ENCODE measurements at places on chromosomes 1 and 21. TPM values are rescaled to one million over a fixed set of nuclear protein-coding genes. Genes with fewer than 3 reads are reported as not detected.
A peak's percentile ranks its signal among the peaks of the same experiment; 100 is the strongest.

The MIXL1 gene
- not detected for total RNA-seq

The RAB42 gene
- 5.6 TPM for total RNA-seq

The CACHD1 gene
- total RNA-seq, result 2.2 TPM

The MAP3K7CL gene
- 9.3 TPM for total RNA-seq

DNA sequence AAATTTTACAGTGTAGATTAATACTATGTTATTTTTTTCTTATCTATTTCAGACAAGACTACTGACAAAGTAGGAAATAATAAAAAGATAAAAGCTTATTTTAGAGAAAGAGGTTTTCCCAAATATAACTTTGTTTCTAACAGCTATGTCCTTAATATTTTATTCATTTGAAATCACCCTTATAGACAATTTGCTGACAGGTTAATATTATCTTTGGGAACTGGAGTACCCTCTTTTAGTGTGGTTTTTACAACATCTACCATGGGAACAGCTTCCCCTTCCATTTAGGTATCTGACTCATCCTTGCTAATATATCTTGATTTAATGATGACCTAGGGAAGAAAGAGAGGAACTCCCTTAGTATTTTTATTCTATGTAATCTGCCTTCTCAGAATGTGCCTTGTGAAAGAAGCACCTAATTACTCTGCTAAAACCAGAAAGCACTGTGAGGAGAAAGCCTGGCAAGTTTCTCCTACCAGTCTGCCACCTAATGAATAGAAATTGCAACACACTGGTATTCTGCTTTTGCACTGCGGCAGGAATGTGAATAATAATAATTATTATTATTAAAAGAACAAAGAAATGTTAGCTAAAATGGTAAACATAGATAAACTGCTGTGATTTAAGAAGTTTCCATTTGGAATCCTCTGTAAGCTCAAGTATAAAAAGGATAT, 192.8 kb downstream of the PDE4B start:
- no peaks in the 10 kb centered on the region for H3K4me1 ChIP-seq
- no peak overlapping the region for H3K27ac ChIP-seq
- no peak for DNase-seq
- no peak overlapping the region for H3K4me3 ChIP-seq
- no peaks in the 10 kb centered on the region for H3K27me3 ChIP-seq

GRCh38 chr1:30934613-30935012, 26.1 kb upstream of the SDC3 start:
- no peak overlapping the region for H3K27ac ChIP-seq
- H3K4me3 ChIP-seq, result no peak overlapping the region
- DNase-seq, result no peak
- no peaks in the 10 kb centered on the region for H3K27me3 ChIP-seq
- H3K4me1 ChIP-seq, result peaks cover 2% of the 10 kb centered on the region

DNA sequence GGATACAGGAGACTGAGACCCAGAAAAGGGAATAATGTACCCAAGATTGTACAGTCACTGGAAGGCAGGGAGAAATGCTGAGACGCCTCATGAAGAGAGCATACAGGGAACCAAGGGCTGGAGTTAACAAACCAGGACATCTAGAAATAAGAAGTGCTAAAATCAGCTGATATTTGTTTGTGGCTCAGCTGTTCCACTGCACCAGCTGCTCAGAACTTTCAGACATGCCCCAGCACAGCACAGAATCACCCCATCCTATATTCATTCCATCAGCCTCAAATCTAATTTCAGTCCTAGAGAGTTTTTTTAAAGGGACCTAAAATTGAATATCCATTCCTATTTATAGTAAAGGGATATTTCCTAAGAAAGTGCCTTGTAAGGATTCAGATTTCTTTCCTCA, 60.2 kb downstream of the DAB1 start:
- H3K4me1 ChIP-seq, result no peaks in the 10 kb centered on the region
- DNase-seq, result no peak
- H3K36me3 ChIP-seq, result no peaks in the 10 kb centered on the region
- H3K27ac ChIP-seq, result no peak overlapping the region
- no peak overlapping the region for H3K4me3 ChIP-seq

DNA sequence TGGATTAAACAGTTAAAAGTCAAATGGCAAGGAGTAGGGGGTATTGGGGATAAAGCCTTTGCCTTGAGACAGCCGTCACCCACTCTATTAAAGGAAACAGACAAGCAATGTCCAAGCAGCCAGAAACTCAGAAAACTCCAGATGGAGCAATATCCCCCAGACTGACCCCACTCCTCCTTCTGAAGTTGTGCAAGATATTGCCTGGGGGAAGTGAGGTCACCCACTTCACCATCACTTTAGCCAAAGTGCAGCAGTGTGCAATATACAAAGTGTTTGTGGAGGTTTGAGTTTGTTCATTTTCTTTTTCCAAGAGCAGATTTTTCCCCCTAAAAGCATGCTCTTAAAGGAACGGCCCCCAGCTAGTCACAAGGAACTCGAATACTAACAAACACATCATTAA, 125.1 kb downstream of the ETS2 start:
- H3K36me3 ChIP-seq, result no peaks in the 10 kb centered on the region
- no peak for DNase-seq
- peak overlapping the region; percentile 50 for H3K27ac ChIP-seq
- H3K4me1 ChIP-seq, result peaks cover 11% of the 10 kb centered on the region
- no peak overlapping the region for H3K4me3 ChIP-seq

DNA sequence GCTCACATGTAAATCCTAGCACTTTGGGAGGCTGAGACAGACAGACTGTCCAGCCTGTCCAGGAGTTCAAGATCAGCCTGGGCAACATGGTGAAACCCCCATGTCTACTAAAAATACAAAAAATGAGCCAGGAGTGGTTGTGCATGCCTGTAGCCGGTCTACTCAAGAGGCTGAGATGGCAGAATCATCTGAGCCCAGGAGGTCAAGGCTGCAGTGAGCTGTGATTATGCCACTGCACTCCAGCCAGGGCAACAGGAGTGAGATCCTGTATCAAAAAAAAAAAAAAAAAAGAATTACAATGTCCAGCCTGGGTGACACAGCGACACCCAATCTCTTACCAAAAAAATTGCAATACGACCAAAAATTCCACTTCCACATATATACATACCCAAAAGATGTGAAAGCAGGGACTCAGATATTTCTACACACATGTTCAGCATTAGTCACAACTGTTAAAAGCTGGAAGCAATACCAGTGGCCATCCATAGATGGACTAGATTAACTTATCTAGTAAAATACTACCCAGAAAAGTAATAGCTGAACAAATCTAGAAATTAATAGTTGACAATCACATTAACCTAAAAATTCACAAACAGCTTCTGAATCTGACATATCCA, 49.2 kb downstream of the ASH1L start:
- no peak overlapping the region for H3K27ac ChIP-seq
- H3K27me3 ChIP-seq, result no peaks in the 10 kb centered on the region
- peaks cover 18% of the 10 kb centered on the region for H3K4me1 ChIP-seq
- no peaks in the 10 kb centered on the region for H3K36me3 ChIP-seq
- no peak for DNase-seq

DNA sequence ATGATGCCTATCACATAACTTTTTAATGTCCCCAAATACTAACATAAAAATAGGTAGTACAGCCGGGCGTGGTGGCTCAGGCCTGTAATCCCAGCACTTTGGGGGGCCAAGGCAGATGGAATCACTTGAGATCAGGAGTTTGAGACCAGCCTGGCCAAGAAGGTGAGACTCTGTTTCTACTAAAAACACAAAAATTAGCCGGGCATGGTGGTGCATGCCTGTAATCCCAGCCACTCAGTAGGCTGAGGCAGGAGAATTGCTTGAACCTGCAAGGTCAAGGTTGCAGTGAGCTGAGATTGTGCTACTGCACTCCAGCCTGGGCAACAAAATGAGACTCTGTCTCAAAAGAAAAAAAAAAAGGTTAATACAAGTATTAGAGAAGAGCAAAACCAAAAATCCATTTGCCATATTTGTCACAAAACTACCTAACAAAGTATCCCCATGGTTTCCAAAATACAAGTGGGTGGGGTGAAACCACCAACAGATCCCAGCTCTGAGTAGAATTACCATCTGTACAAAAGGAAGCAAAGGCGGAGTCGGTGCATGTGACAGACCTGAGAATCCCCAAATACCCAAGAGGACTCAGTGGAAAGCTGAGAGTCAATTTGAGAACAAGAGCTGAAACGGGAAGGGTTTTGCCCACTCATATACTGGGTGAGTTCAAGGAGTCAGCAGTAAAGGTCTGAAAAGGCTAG, 113.2 kb downstream of the TOMM20 start:
- no peaks in the 10 kb centered on the region for H3K36me3 ChIP-seq
- peaks cover 5% of the 10 kb centered on the region for H3K4me1 ChIP-seq
- DNase-seq, result no peak
- no peaks in the 10 kb centered on the region for H3K27me3 ChIP-seq
- no peak overlapping the region for H3K4me3 ChIP-seq
- no peak overlapping the region for H3K27ac ChIP-seq

GRCh38 chr1:106717591-106717990, 338.9 kb upstream of the PRMT6 start:
- no peaks in the 10 kb centered on the region for H3K36me3 ChIP-seq
- no peaks in the 10 kb centered on the region for H3K4me1 ChIP-seq
- no peak for DNase-seq
- no peak overlapping the region for H3K27ac ChIP-seq
- H3K27me3 ChIP-seq, result no peaks in the 10 kb centered on the region

DNA sequence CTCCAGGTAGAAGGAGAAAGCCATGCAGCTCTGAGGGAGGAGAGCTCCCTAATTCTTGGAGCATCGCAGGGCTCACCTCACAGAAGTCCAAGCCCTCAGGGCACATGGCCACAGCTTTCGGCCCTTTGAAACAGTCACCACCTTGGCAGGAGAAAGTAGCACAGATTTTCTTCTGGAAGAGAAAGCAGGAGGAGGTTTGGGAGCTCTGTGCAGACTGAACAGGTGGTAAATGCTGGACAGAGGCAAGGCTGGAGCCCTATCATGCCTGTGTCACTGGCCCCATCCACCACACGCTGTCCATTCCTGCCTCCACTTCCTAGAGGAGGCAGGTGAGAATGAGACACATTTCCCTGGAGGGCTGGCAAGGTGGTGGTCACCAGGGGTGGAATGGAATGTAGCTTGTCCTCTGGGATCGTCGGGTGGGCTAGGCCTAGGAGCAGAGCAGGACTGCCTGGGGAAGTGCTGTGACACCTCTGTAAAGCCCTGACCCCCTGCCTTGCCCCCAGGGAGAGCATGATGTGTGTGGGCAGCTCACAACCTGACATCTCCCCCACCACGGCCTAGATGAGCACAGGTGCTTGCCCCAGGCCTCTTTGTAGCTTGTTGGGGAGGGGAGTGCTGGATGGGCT, 2.8 kb upstream of the INPP5B start:
- no peak overlapping the region for H3K4me3 ChIP-seq
- H3K27ac ChIP-seq, result no peak overlapping the region
- no peaks in the 10 kb centered on the region for H3K27me3 ChIP-seq
- DNase-seq, result no peak
- no peaks in the 10 kb centered on the region for H3K36me3 ChIP-seq
- H3K4me1 ChIP-seq, result peaks cover 27% of the 10 kb centered on the region

GRCh38 chr1:156664046-156664766, 13.0 kb downstream of the NES start:
- H3K27ac ChIP-seq, result peak overlapping the region; percentile 89
- no peak overlapping the region for H3K4me3 ChIP-seq
- H3K27me3 ChIP-seq, result no peaks in the 10 kb centered on the region
- H3K36me3 ChIP-seq, result no peaks in the 10 kb centered on the region
- peaks cover 65% of the 10 kb centered on the region for H3K4me1 ChIP-seq

- no peak for DNase-seq
- no peak overlapping the region for H3K4me3 ChIP-seq
- H3K36me3 ChIP-seq, result no peaks in the 10 kb centered on the region
- H3K27ac ChIP-seq, result peak overlapping the region; percentile 72
- H3K4me1 ChIP-seq, result no peaks in the 10 kb centered on the region
These were observed 53.2 kb downstream of the CNN3 start for GRCh38 chr1:94873520-94874351.
